ENCODE measurements at places on chromosomes 3 and 15.

DNA sequence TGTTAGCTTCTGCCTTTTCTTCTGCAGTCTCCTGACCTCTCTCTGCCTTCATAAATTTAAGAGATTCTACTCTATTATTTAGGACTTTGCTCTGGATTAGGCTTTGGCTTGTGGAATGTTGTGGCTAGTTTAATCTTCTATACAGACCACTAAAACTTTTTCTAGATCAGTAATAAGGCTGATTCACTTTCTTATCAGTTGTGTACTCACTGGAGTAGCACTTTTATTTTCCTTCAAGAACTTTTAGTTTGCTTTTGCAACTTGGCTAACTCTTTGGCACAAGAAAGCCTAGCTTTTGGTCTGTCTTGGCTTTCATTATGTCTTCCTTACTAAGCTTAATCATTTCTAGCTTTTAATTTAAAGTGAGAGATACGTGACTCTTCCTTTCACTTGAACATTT is 265.5 kb upstream of the TBC1D5 start:
- no peak for DNase-seq

DNA sequence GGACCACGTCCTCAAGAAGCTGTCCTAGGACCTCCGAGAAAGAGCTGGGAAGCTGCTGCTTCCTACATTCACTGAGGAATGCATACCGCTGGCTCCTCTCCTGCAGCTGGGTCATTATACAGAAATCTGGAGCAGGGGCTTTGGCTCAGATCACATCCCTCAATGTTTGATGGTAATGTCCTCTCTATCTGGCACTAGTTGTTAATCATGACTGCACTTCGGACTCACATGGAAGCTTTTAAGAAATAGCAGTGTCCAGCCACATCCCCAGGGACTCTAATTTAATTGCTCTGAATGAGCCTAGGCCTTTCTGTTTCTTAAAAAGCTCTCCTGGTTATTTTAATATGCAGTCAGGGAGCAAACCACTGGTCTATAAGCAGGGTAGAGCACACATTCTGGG is 25.7 kb upstream of the MYRIP start:
- DNase-seq, result no peak

DNA sequence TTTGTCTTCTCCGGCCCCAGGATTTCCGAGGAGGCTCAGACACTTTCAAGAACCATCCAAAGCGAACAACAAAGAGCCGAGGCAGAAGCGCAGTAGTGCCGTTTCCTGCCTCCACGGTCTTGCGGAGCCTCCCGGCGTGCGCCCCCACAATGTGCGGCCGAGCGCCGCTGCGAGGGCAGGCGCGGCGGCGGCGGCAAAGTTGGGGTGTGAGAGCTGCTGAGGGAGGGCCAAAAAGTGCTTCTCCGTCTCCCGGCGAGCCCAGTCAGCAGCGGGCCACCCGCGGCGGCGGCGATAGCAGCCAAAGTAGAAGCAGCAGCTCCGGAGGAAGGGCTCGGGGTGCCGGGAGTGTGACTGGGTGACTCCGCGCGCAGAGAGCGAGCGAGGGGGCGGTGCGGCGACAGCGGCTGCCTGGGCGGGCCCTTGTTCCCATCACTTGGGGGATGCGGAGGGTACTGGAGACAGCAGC is 749.1 kb downstream of the ROBO1 start:
- no peak for DNase-seq

- no peak for DNase-seq
Measured at GRCh38 chr3:16917256-16917935, 32.6 kb downstream of the PLCL2 start.

DNA sequence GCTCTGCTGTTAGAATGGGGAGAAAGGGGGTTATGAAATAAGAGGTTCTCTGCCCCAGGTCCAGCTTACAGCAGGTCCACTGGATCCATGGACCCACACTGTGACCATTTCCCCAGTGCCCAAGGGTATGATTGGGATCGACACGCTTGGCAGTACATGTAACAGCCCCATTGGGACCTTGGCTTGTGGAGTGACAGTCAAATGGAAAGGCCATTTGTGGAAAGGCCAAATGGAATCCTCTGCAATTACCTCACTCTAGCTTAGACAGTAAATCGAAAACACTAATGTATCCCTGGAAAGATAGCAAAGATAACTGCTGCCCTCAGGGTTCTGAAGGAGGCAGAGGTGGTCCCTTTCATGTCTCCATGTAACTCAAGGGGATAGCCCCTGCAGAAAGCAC is 109.1 kb downstream of the MINAR1 start:
- DNase-seq, result no peak

DNA sequence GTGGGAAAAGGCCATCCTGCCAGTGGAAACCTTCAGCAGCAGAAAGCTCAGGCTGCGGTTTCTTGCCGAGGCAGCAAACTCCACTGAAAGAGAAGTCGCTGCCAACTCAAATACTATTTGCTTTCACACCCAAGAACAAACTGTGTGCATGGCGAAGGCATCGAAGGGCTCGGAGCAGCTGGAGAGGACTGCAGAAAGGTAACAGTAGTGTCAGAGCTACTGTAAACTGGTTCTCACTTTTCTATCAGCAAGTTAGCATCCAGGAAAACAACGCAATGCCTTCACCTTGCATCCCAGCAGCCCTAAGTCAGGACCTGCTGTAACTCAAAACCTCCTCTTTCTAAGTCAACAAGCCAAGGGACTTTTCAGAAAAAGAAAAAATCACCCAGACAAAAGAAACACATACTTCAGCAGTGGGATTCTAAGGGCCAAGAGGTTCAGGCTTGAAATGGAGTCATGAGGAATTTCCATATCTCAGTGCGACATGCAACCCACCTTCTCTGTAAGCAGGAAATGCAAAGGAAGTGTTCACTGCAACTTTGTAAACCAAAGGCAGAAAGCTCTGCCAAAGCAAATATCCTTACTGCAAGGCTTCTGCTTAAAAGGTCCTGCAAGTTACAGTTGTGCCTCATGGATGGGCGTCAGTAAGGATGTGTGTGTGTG is 193.5 kb downstream of the FOXP1 start:
- DNase-seq, result no peak

DNA sequence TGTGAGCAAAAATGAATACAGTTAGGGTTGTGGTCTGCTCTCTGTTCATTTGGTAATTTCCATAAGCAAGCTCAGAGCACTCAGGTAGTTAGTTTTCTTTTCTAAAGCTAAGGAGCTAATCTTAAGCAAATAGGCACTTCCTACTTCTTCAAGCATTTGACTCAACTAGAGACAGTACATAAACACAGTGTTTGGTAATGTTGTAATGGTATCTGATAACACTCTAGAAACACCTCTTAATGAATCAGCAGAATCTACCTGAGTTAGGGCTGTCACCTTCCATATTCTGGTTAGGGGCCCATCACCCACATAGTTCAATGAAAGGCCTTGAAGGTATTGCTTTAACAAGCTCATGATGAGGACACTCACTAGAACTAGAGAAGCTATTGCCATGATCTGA is 83.1 kb downstream of the PLCH1 start:
- no peak for DNase-seq

- no peak for DNase-seq
Measured at GRCh38 chr3:106333911-106334618, 465.3 kb upstream of the CBLB start.

DNA sequence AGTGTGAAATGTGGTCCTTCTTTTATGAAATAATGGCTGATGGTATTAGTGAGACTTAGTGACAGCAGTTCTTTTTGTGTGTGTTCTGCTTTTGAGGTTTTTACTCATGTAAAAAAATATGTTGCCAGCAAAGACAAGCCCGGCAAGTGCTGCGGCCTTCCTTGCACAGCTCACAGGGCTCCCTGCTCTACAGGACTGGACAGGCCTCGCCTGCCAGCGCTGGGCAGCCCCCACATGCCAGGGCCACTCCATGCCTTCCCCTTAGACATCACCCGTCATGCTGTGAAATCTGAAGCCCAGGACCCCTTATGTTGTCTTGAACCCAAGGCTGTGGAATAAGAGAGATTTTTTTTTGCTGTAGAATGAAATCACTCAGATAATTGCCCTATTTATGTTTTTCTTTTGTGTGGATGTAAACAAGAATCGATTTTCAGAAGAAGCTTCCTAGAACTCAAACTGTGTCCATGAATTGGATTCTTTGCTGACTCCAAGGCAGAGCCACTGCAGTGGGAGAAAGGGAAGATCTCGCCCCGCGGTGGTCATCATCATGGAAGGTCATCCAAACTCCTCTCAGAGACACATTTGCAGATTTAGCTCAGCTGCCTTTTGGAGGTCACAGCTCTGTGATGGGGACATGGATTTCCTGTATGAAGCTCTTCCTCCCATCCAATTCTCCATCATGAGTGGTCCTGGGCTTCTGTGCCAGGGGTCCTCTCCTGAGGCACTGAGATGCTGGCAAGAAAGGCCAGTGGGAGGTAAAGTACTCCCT is 150.8 kb downstream of the ATP10A start:
- no peak for DNase-seq

DNA sequence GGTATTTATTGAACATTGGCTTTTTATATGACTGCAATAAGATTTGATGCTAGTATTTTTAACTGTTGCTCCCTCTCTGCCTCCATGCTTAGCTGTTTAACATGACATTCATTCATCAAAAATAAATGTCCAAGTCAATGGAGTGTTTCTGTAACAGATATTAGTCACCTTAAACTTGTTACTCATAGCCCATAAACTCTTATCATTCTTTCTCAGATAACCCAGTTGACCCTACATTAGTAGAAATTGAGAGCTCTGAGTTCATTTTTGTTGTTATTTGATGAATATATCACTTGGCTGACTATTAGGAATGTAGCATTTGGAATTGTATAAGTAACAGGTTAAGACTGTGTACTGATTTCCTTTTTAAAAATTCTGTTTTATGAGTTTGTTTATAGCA is 201.1 kb downstream of the UBE2E2 start:
- no peak for DNase-seq

Measured in NCI-H2227 treated with DMSO at 0.1 percent for 48 hours (cell line).